T-helper 1 cell (primary cell): ENCODE measurements at places on chromosomes 3 and 15.

- no peak for DNase-seq
These were observed 1398.6 kb upstream of the ALCAM start for GRCh38 chr3:103968131-103968530.

DNA sequence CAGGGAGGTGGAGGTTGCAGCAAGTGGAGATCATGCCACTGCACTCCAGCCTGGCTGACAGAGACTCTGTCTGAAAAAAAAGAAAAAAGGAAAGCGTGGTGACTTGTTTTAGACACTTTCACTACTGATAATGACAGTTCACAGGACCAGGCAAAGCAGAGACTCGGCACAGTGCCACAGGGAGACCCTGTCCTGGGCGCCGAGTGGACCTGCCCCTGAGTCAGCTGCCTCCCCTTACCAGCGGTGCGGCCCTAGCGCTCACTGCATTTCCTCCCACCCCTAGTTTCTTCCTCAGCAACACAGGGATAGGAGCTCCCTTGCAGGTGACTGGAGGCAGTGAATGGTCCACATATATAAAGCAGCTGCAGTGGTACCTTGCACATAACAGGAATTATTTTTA lies 38.7 kb upstream of the NSMCE3 start:
- no peak for DNase-seq

- DNase-seq: no peak
These were observed 457.0 kb upstream of the ALCAM start for GRCh38 chr3:104909721-104910120.

GRCh38 chr3:195757438-195757770 lies 36.6 kb downstream of the MUC20 start:
- no peak for DNase-seq

GRCh38 chr15:23385886-23386430 lies 31.4 kb downstream of the GOLGA8S start:
- no peak for DNase-seq

DNA sequence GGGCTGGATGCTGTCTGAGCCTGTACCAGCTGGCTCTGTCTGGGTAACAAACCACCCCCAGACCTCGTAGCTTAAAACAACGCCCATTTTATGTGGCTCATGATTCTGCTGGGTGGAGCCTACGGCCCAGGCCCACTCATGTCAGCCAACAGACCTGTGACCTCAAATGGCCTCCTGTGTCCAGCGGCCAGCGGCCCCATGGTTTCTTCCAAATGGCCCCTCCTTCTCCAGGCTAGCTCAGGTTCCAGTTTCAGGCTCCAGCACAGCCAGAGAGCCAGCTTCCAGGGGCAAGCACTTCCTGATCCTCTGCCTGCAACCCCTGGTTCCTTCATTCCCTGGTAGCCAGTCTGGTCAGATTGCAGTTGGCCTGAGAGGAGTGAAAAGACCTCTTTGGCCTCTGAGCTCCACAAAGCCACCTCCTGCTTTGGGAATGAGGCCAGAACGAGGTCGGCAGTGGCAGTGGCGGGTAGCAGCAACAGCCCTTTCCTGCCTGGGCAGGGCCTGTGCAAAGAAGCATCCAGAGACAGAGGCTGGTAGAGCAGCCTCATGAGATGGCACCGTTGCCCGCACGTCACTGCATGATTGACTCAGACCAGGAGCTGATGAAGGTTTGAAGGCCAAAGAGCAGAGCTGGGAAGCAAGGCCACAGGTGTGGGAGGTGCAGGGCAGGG lies 21.0 kb upstream of the PLXNA1 start:
- DNase-seq: no peak

GRCh38 chr3:48856469-48856868 lies 8.8 kb upstream of the PRKAR2A start:
- DNase-seq: no peak

DNA sequence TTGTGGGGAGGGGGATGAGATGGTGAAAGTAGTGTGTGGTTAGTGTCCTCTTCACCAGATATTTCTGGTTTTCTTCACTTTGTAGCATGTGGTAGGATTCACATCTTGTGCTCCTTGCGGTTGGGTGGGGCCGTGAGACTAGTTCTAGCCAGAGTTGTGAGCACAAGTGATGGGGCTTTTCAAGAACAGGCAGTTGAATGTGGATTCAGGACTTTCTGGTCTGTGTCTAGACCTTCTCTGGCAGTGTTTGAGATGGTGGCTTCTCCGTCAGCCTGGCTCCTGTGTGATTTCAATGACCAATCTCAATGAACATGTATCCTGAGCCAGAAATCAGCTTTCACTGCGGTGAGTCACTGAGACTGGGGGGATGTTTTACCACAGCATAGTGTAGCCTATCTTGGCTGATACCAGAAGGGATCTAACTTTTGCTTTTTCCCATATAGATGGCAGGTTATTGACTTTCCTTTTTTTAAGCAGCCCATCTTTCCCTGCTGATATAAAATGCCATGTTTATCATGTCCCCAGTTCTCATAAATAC lies 82.6 kb downstream of the RPLP1 start:
- no peak for DNase-seq

DNA sequence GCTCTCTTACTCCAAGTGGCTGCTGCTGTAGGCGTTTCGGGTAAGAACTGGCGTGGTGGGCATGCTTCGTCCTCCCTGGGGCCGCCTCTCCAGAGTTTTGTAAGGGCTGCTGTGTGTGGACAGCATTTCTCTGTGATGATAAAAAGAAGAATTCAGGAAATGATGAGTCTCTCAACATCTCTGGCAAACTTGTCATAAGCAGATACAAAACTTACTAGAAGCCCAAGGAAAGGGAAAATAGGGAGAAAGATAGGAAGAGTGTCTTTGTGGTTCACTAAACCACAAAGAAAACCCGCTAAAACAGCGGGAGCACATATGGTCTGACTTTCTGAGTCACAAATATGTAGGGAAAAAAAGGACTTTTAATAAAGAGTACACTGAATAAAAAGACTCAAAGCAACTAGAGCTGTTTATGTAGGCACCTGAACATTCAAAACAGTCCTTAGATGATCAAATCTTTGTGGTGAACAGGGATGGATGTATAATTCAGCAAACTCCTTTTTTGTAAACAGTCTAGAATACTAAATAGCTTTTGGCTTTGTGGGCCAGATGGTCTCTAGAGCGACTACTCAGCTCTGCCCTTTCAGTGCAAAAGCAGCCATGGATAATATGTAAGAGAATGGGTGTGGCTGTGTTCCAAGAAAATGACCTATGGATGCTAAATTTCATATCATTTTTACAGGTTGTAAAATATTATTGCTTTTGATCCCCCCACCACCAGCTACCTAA lies 60.4 kb upstream of the LMOD3 start:
- no peak for DNase-seq

- DNase-seq: no peak
These were observed 52.3 kb upstream of the ADAMTS9 start for GRCh38 chr3:64739971-64740631.

DNA sequence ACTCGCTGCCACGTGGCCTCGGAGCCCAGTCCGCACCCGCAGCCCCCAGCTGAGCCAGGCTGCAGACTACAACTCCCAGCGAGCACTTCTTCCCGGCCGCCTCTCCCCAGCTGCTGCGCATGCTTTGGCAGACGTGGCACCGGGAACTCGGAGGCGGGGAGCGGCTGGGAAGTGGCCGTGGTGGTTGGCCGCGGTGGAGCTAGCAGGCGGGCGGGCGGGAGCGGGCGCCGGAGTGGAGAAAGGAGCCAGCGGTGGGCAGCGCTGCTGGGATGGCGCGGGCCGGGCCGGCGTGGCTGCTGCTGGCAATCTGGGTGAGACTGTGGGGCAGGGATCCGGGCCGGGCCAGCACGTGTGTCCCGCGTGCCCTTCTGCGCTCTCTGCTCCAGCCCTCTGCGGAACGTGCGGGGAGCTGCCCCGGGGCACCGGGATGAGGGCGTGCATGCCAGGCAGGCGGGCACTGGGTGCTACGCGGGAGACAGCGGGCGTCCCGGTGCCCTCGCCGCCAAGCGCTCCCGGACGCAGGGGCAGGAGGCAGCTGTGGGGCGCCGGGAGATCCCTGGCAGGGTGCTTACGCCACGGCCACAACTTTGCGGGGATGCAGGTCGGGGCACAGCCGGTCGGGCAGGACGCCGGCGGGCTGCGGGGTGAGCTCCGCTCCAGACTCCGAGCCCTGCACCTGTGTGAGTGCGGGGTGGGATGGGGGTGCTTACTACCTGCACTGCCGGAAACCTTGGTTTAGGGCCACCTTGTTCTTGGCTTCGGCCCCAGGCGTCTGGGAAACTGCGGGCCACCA lies at the start of gene PDIA5:
Gene PDIA5 (plus strand): TSS at position 130 of the 793 bp plus-strand sequence. CDS start 140 bp downstream, at position 270.
- DNase-seq: peak; percentile 57

- DNase-seq: no peak
These were observed 183.5 kb downstream of the TJP1 start for GRCh38 chr15:29638781-29639180.

GRCh38 chr3:9088441-9089353 lies 125.4 kb upstream of the RAD18 start:
- no peak for DNase-seq

DNA sequence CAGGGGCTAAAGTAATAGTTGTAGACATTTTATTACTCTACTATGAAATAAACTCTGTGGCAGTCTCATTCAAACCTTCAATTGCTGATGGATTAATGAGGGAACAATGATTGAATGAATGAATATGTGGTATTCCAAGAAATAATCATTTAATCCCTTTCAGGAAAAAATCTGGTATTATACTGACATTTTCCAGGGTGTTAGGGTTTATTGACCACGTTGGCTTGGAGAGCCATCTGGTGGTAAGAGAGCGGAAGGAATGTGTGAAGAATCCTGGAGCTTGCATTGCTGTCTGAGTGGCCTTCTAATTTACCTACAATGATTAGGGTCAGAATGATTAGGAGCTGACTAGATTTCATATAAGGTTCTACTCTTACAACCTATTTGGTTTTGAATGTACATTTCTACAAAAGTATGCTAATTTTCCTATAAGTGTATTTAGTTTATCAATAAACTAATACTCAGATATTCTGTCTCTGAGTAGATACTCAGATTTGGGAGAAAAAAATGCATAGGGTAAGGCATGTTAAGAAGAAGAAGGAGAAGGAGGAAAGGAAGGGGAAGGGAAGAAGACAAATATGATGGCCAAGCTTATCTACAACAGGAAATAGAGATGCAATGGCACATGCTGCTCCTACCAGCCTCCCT lies 249.9 kb downstream of the ROBO1 start:
- no peak for DNase-seq

GRCh38 chr15:20357481-20358065 lies 184.0 kb downstream of the GOLGA6L6 start:
- DNase-seq: no peak

DNA sequence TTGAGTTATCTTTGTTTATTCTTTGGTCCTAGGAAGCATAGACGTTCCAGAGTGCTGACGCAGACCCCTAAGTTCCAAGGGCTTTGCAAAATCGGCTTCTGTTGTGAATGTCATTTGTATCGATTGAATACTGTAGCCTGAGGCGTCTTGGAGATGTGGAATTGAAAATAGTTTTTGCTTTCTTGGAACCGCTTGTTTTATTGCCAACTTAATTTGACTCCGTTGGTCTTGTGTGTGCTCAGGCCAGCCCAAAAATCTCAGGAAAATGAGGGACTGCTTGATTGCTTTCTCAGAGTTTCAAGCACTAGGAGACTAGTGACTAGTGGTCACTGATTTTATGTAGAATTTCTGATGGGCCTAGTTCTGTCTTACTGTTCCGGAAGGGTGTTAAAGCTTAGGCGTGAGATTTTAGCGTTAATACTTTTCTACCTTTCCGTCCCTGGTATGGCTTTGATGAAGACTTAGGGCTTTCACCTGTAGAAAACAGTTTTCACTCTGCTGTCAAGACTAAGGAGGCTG lies 263 bp upstream of the UTS2B start:
- no peak for DNase-seq

GRCh38 chr15:90967206-90967605 lies 12.5 kb downstream of the RCCD1 start:
- no peak for DNase-seq

GRCh38 chr3:177145954-177146353 lies 51.3 kb downstream of the TBL1XR1 start:
- no peak for DNase-seq

GRCh38 chr3:195708061-195708460 lies 12.7 kb upstream of the MUC20 start:
- DNase-seq: no peak

GRCh38 chr15:76951220-76951619 lies 19.7 kb downstream of the RCN2 start:
- no peak for DNase-seq

DNA sequence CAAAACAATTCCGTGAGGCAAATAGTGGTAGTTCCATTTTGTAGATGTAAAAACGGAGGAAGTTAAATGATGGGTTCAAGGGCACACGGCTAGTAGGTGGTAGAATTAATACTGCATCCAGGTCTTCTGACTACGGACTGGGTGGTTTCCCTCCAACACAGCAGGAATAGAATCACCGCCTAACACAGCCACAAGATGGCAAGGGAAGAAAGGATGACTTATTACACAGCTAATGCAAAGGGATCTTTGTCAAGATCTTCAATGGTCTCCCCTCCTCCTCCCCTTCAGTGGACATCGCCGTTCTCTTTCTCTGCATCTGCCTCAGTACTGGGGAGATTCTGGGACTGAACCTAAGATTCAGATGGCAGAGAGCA lies 524 bp upstream of the TOPBP1 start:
- no peak for DNase-seq

GRCh38 chr3:189822726-189823125 lies 191.5 kb downstream of the TP63 start:
- DNase-seq: no peak

DNA sequence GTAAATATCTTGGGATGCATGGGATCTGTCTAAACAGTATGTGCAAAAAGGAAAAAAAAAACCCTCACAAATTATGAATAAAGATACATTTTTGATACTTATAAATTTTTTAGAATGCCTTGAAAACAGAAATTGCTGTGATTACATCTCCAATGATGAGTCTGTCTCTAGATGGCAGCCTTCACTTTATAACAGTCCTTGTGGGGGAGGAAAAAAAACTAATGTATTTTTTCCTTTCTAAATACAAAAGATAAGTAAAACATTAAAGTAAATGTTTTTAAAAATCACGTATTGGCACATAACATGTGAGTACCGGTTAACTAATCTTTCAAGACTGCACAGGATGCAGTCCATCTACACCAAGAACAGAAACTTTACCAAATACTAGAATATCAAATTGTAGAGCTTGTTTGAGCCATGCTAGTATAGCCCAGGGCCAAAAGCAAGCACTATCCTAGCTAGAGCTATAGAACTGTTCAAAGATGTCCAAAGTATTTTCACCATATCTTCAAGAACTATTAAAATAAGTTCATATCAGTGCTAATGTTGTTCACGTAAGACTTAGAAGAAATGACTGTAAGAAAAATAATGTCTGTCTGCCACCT lies 206.4 kb downstream of the STAG1 start:
- no peak for DNase-seq

- no peak for DNase-seq
These were observed 112.7 kb downstream of the SNRK start for GRCh38 chr3:43399034-43399433.

GRCh38 chr15:65194826-65195547 lies 9.8 kb upstream of the CLPX start:
- no peak for DNase-seq

- no peak for DNase-seq
These were observed 311.7 kb upstream of the GOLIM4 start for GRCh38 chr3:168407381-168407780.

- no peak for DNase-seq
These were observed 24.7 kb upstream of the MCTP2 start for GRCh38 chr15:94206463-94207167.

GRCh38 chr3:78728406-78729145 lies 1039.2 kb downstream of the ROBO1 start:
- DNase-seq: no peak

GRCh38 chr3:16658925-16659793 lies 53.9 kb upstream of the DAZL start:
- no peak for DNase-seq

- DNase-seq: no peak
These were observed 60.9 kb upstream of the MEX3B start for GRCh38 chr15:82106679-82107078.

GRCh38 chr3:127072221-127072771 lies 89.4 kb downstream of the PLXNA1 start:
- DNase-seq: no peak
